ENCODE measurements at places on chromosomes 1 and 21.

DNA sequence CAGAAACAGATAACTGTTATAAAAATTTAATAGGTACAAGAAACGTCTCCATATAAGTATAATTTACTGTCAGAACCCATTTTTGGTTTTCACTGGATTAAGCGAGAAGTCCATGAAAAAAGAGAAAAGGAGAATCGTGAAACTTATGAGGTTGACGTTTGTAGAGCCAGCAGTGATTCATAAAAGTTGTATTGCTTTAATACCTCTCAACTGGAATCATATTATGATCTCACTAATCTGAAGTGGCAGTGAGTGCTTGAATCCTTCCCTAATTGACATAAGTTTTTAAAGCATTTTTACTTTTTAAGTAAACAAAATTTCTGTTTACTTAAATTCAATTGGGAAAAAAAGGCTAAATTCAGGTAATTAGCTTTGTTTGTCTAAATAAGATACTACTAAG lies 315.3 kb downstream of the TPR start:
- no peak for DNase-seq

DNA sequence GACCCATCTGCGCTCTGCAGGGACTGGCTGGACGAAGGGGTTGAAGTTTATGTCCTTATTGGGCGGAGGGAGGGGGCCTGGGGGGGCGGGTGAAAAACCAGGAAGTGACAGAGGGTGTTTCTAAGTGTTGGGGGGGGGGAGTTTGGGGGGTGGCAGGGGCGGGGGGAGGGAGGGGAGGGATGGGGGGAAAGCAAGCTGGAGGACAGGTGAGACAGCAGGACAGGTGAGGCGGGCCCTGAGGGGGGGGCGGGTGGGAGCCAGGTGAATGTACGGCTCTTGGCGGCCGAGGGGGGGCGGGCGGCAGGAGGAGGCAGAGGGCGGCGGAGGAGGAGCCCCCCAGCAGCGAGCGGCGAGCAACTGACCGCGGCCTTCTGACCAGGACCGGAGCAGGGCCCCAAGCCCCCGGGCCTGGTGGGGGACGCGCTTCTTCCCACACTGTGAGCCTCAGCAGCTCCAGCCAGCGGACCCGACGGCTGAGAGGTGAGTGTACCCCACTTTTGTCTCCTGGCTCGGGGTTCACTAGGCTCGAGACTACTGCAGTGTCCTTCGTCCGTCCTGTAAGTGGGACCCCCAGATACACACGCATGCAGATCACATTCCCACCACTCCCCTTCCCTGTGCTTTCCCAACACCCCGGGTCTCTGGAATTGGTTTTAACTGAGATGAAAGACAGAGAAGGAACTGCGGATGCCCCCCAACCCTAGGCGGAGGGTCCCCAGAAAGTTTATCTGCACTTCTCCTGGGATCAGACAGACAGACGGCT lies at the start of gene ZBTB7B:
ZBTB7B (plus strand) TSS at position 339 of the 763 bp plus-strand sequence. CDS start 11,859 bp downstream, outside the sequence.
- DNase-seq: peak; percentile 62

DNA sequence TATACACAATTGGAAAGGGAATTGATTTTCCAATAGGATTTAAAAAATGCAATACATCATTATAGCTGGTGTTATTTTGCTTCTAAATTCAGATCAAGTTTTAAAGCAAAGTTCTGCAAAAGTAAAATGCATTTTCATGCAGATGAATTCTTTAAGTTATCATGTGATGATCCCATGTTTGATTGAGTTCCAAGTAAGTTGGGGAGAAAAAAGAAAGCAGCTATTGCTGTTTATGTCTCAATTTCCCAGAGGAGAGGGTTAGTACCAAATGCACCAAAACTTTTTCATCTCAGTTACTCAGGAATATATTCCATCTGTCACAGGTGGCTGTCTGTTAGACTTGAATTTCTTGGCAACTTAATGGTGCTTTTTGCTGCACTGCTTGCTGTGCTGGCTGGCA lies 29.7 kb downstream of the HSPA13 start:
- no peak for DNase-seq

- no peak for DNase-seq
Observed at GRCh38 chr1:222928212-222928611, 113.4 kb downstream of the DISP1 start.

All from RKO (cell line).